DMS79 treated with DMSO at 0.1 percent for 48 hours (cell line): ENCODE measurements at places on chromosomes 1 and 21.

GRCh38 chr1:31776516-31776915 lies 12.4 kb upstream of the ADGRB2 start:
- no peak for DNase-seq

DNA sequence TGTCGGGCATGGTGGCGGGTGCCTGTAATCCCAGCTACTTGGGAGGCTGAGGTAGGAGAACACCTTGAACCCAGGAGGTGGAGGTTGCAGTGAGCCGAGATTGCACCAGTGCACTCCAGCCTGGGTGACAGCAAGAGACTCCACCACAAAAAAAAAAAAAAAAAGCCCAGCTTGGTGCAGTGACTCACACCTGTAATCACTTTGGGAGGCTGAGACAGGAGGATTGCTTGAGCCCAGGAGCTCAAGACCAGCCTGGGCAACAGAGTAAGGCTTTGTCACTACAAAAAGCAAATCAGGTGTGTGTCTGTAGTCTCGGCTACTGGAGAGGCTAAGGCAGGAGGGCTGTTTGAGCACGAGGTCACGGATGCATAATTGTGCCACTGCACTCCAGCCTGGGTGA lies 5.0 kb upstream of the H6PD start:
- DNase-seq: no peak

DNA sequence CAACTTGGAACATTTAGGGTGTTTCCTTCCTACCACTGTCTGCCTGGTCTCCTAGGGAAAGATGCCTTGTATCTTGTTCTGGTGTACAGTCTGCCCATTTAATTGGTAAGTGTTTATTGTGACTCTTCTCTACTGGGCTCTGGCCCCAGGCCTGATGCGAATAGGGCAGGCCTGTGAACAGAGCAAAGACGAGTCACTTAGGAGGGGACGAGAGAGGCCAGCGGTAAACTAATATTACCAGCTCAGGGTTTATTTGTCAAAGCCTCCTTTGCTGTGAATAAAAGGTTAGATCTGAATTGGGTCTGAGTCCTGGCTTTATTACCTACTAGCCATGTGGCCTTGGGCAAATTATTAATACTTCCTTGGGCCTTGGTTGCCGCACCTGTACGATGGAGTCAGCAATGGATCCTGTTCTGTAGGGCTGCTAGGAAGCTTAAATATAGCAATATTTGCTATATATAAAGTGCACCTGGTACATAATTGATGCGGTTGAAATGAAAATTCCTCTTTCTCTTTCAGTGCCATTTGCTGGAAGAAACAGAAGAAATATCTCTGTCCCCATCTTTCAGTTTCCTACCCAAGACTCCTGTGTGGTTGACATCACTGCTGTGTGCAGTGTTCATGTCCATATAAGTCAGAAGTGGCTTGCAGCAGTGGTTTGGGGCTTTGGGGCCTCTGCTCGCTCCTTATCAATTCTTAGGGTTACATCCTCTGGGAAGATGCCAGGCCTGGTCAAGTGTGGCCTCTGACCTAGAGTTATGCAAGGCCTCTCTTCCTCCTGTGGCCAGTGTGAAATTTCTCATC lies 32.4 kb downstream of the MAPKAPK2 start:
- no peak for DNase-seq

DNA sequence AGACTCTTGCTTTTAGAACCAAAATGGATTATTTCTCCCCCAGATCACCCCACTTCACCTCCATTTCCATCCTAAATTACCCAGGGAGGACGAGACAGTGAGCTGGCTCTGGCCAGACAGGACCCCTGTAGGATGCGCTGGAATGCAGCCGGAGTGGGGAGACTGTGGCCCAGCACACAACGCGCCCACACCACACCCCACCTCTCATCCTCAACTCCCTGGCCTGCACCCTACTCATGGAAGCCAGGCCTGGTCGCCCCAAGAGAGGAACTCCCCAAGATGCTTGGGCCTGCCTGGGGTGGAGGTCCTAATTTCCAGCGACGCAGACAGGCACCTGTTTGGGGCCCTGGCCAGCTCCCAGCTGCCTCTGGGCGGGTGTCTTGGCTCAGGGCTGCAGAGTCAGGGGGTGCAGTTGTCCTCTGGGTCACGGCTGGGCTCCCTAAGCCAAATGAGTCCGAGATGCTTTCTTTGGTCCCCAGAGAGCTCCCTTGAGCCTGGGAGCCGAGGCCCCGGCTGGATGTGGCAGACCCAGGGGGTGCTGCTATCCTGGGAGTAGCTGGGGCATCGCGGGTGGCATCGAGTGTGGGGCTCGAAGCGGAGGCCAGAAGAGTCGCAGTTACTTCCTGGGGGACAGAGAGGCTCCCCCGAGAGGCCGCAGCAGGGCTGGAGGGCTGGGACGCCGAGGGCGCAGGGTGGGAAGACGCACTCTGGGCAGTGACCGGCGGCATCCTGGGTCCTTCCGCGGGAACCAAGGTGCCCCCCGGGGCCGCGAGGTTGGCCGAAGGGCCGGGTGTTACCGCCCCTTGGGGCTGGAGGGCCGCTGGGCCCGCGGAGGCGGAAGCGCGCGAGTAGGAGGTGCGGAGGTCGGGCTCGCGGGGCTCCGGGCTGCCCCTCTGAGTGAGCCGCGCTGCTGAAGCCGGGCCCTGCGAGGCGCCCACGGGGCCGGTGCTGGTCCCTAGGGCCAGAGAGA lies 10.4 kb downstream of the CLEC20A start:
- no peak for DNase-seq

- no peak for DNase-seq
Observed at GRCh38 chr21:37682966-37683365, 233.3 kb downstream of the KCNJ6 start.

DNA sequence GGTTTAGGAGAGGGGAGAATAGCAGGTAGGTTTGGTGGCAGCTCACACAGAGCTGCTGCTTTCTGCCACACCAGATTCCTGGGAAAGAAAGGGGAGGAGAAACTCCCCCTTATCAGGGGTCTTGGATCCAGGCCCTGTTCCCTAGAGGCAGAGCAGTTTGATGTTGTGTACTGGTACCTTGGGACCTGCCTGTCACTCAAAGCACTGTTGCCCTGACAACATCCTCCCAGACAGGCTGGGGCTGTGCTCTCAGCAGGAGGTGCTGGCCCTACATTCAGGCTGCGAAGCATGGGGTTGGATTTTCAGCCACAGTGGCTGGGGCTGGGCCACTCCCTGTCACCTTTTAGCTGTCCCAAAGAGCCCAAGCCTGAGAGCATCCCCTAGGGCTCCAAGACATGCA lies 188.0 kb downstream of the GRIK3 start:
- DNase-seq: no peak
